Fibroblast of the aortic adventitia (primary cell): ENCODE measurements at places on chromosomes 7 and 10.
A peak's percentile ranks its signal among the peaks of the same experiment; 100 is the strongest.

DNA sequence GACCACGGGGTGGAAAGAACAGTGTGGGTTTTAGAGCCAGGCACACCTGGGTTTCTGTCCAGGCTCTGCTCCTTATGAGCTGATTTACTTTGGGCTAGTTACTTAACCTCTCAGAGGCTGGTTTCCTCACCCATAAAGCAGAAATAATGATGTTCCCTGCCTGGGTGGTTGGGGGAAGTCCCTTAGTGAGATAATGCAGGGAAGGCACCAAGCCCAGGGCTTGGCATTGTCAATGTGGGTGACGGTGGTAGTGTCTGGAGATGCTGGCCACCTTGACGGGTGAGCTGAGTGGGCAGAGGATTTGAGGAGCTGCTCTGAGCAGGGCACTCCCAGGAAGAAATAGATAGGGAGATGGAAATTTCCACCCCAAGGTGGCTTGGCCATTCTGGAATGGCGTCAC, 65.2 kb downstream of the SH2D4B start:
- DNase-seq = no peak

DNA sequence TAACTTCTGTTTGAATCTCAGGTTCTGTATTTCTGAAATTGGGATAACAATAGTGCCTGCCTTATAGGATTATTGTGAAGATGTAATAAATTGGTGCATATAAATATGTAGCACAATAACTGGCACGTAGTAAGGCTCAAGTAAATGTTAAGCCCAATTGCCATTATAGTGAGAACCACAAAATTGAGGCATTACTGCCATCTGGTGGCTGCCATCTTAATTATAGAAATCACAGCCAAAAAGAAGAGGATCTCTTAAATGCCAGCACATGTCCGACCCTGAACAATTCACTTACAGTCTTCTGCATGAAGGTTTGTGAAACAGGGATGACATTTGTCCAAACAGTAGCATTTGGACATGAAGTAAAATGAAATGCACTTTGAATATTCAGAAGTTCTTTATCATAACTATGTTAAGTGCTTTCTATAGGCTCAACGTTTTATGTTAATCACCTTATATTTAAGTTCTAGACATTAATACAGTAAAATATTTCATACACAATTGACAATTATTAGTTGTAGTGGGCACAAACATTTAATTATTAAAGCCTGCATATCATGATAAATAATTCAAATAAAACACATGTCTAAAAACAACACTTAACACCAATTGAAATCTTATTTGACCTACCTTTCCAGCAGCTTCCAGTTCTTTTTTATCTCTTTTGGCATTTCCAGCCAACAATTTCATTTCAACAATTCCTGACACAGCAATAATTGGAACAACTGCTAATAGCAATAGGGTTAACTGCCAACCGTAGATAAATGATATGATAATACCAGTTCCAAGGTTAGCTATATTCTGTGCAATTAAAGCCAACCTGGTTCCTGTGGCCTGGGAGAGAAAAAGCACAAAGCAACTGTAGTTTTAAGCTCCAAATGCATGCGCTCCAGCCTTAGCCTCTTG, 58.5 kb downstream of the ABCB4 start:
- DNase-seq = peak; percentile 85

GRCh38 chr7:144036302-144036885, 12.4 kb upstream of the OR2A5 start:
- no peak for DNase-seq

DNA sequence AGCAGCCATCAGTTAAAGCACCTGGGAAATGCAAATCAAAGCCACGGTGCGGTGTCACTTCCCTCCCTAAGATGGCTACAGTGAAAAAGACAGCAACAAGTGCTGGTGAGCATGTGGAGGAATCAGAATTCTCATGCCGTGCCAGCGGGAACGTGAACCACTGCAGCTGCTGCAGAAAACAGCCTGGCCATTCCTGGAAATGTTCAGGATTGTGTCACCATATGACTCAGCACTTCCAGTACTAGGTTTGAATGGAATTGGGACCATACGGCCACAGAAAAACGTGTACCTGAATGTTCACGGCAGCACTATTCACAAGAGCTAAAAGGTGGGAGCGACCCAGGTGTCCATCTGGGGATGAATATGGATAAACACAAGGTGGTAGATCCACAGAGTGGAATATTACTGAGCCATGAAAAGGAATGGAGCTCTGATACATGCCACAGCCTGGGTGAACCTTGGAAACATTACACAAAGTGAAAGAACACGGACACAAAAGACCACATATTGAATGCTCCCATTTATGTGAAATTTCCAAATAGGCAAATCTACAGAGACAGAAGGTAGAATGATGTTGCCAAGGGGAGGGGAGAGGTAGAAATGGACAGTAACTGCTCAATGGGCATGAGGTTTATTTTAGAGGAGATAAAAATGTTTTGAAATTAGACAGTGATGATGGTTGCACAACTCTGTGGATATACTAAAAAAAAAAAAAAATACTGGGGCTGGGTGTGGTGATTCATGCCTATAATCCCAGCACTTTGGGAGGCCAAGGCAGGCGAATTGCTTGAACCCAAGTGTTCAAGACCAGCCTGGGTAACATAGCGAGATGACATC, 61.6 kb downstream of the MICALL2 start:
- DNase-seq = peak; percentile 46
